A549 (cell line): ENCODE measurements at places on chromosomes 12 and 14.

DNA sequence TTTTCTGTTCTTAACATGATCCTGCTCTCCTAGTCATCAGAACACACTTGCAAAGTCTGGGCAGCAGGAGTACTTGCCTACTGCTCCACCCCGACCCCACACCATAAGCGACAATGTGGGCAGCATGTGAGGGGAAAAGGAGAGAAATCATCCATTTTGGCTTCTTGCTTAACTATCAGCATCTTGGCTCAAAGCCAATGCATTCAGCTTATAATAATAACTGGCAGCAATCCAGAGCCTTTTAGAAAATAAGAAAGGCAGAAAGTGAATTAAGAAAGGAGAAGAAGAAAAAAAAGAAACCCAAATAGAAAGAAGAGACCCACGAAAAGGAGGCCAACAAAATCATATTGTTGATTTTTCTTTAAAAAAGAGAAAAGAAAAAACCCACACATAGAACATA lies 930.8 kb downstream of the BCL11B start:
- no peak for DNase-seq

- DNase-seq, result peak; percentile 36
Measured at GRCh38 chr12:107760207-107760808, 629 bp downstream of the PRDM4 start.

GRCh38 chr12:122842505-122843405 lies 7.5 kb downstream of the HIP1R start:
- DNase-seq, result no peak

DNA sequence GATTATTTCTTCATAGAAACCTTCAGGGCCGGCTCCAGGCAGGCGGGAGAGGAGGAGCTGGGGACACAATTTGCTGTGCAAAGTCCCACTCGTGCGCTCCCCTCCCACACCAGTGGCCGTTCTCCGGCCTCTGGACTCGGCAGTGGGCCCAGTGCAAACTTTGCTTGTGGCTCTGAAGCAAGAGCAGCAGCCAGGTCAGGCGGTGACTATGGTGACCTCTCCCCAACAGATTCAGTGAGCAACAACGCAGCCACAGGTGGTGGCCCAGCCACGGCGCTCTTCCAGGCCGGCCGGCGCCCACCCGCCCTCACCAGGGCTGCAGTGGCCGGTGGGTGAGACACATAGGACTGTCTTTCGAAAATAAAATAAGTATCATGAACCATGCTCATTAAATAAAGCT lies 29.5 kb downstream of the VPS37B start:
- DNase-seq, result no peak

DNA sequence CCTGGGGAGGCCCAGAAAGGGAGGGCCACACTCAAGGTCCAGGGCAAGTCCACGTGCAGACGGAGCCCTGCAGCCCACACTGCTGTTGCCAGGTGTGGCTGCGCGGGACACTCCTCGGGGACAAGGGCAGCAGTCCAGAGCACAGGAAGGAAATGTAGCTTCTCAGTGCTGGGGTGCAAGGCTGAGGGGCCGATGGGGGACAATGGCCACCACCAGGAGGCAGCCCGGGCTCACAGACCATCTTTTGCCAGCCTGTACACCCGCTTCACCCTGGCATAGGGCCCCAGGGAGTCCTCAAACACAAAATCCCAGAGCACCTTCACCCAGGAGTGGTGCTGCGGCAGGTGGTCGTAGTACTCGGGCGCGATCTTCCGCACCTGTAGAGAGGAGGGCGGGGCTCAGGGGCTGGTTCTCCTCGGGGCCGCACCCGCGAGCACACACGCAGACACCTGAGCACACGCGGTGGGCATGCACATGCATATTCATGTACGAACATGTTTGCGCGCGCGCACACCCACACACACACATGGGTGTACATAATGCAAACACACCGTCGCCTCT lies 12.8 kb downstream of the DEGS2 start:
- no peak for DNase-seq
